ELF-1 (cell line): ENCODE measurements at places on chromosomes 2 and 18.

DNA sequence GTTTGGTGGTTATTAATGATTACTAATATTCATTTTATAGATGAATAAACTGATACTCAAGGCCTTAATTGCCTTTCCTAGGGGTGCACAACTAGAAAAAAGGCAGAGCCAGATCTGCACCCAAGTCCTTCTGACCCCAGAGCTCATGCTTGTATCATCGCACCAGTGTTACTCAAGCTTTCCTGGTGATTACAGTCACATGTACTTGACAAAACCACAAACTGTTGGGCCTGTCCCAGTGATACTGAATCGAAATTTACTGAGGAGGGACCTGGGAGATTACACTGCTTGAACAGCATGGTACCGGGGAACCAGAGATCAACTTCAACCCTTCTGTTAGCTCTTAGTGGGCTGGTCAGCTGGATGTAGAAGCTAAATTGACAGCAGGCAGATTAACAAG, 33.7 kb downstream of the FASTKD2 start:
- no peak for DNase-seq

GRCh38 chr2:3659447-3660432, 1.7 kb downstream of the ALLC start:
- peak; percentile 56 for DNase-seq

GRCh38 chr2:69618362-69618761, 25.2 kb downstream of the AAK1 start:
- no peak for DNase-seq

DNA sequence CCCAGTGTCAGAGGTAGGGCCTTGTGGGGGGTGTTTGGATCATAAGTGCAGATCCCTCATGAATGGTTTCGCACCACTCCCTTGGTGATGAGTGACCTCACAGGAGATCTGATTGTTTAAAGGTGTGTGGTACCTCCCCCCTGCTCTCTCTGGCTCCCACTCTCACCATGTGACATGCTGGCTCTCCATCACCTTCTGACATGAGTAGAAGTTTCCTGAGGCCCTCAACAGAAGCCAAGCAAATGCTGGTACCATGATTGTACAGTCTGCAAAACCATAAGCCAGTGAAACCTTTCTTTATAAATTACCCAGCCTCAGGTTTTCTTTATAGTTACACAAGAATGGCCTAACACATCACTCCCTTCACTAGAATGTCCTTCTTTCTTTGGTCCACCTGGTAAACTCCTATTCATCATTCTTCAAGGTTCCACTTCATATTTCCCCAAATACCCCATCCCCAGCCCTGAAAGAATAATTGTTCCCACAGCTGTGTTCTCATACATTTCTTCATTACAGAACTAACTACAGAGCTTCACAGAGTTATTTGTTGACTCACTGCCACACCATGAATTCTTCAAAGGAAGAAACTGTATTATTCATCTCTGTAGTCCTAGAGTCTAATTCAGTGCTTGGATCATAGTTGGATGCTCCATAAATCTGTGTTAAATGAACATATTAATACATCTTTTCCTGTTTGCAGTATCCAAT, 81.2 kb upstream of the STK17B start:
- no peak for DNase-seq

DNA sequence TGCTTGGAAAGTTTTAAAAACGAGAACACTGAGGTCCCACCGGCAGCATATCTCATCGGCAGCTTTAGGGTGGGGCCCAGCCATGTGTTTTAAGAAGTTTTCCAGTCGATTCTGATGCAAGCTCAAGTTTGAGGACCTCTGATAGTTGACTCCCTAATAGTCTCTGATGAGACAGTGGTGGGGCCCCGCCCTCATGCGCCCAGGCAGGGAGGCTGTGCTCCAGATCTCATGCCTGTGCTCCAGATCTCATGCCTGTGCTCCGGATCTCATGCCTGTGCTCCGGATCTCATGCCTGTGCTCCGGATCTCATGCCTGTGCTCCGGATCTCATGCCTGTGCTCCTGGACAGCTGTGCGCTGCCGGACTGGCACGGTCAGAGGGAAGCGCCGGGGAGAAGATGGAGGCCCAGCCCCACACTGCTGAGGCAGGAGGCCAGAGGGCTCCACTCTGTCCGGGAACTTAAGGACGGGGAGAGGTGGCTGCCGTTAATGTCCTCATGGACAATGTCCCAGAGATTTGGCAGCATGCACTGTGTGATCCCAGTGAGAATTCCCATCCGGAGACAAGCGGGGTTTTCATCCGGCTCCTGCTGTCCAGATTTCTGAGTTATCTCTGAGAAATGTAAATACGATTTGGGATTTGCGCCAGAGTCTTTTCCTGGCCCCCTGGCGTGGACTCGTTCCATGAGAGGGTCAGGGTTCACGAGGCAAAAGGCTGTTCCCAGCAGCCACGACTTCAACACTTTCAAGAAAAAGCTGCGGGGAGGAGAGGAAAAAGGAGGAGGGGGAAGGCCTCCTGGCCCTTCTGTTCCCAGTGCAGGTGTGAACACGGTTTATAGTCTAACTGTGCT, 9.4 kb upstream of the COLEC11 start:
- no peak for DNase-seq

DNA sequence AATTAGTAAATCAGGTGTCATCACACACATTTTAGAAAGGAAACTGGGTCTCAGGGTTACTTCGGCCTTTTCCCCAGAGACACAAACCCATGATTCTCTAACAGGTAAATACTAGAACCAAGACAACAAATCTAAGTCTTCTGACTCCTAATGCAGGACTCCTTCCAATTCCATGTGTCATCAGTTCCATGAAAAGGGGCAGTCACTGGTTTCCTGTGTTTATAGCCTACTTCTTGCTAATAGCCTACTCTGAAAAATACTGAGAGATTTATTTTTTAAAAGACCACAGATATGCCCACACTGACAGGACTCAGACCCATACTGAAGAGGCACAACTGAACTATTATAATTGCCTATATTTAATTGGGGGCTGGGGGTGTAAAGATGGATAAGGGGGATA, 33.0 kb downstream of the RAB1A start:
- no peak for DNase-seq

DNA sequence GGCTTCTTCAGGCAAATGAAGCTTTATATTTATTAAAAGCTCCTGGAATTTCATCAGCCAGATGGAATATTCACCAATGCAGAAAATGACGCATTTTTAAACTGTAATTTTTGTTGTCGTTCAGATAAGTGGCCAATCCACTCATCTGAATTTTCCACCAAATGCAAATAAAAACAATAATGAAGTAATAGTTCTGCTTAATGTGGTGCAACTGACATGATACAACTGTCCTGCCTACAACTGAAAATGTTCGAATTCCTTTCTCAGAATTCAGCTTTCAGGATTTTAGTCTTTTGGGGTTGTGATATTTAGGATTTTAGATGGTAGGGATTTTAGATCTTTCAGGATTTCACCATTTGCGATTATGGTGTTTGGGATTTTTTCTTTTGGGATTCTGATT, 27.1 kb upstream of the PUM2 start:
- DNase-seq = no peak
